Left ventricle myocardium inferior (tissue), 1 donor: ENCODE measurements at places on chromosomes 13 and 19.
A peak's percentile ranks its signal among the peaks of the same experiment; 100 is the strongest.

GRCh38 chr13:77412116-77412635, 85.3 kb upstream of the MYCBP2 start:
- DNase-seq = no peak

DNA sequence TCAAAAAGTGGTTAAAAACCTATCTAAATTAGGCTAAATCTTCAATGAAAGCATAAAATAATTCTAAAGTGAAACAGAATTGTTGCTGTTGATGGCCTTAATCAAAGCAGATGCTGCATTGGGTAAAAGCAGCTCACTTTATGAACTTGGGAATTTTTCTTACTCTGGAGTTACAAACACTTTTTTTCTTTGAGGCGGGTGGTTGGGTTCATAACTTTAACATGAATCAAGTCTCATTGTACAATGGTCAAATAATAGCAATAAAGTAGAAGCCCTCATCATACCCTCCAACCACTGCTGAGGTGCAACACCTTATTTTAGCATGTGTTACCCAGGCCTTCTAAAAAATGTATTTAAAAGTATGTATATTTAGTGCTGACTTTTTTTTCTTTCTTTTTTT, 29.1 kb downstream of the NUP58 start:
- DNase-seq = no peak

- DNase-seq = no peak
Measured at GRCh38 chr13:94303644-94304174, 175.8 kb downstream of the DCT start.

GRCh38 chr19:46764817-46765291, 18.6 kb upstream of the STRN4 start:
- DNase-seq = no peak

DNA sequence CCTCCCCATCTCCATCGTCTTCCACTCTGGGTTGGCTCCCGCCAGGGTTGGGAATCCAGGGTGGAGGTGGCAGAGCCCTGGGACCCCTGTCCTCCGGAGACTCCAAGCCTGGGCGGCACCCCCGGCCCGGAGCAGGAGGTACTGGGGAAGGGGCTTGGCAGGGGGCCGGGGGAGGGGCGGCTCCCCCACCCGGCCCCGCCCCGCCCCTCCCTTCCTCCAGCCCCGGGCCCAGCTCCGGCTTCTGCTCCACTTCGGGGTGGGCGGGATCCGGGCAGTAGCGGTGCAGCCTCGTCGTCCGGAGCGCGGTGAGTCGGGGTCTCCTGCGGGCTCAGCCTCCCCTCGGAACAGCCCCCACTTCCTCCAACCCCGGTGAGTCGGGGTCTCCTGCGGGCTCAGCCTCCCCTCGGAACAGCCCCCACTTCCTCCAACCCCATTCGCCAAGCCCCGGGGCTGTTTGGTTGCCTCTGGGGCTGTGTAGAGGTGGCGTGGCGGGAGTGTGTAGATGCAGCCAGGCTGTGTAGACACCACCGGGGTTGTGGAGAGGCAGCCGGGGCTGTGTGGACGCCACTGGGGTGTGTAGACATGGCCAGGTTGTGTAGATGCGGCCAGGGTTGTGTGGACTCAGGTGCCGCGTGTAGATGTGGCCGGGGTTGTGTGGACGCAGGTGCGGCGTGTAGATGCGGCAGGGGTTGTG, at the start of gene TMPRSS9:
Gene TMPRSS9 (plus strand): TSS at position 274 of the 694 bp plus-strand sequence. CDS start 29,521 bp downstream, outside the sequence.
- DNase-seq = no peak

DNA sequence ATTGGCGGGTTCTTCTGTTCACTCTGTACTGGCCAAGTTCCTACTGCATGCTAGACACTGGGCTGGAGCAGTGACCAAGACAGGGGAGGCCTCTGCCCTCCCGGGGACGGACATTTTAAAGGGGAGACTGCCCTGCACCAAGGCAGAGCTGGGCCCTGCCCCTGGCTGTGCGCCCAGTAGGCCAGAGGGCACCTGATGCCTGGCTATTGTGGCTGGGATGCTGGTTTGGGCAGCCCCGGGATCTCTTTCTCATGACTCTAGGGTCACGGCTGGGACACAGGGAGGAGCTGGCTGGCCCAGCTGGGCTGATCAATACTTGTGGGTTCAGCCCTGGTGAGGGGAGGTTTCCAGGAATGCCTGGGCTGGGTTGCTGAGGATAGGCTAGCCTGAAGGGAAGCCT, 17.7 kb downstream of the LIPE start:
- peak; percentile 55 for DNase-seq

- no peak for DNase-seq
Measured at GRCh38 chr19:31113293-31113692, 235.9 kb downstream of the TSHZ3 start.
